ENCODE measurements at places on chromosomes 11 and 22.

DNA sequence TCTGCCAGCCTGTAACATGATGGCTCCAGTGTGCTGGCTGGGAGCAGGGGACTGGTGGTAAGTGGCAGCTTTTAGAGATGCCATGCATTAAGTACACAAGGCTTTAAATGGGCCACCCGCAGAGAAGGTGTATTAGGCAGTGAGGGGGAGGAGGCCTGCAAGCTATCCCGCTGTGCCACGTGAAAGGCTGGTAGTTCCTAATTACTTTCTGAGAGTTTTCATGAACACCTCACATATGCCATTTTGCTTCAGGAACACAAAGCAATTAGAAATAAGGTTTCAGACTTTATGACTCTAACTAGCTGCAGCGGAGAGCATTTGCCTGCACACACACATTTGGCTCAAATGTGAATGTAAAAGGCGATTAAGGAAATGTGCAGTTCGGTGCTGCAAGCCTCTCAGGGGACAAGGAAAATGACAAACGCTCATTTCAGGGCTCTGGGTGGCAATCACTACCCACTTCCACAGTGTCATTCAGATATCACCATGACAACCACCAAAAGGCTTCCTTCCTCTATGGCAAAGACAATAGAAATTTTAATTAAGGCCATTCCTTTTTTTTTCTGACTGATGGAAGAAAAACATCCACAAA is 116.6 kb downstream of the PLEKHA7 start:
- no peak for DNase-seq

- no peak for DNase-seq
Observed at GRCh38 chr11:77101043-77101537, 1.6 kb upstream of the OMP start.

DNA sequence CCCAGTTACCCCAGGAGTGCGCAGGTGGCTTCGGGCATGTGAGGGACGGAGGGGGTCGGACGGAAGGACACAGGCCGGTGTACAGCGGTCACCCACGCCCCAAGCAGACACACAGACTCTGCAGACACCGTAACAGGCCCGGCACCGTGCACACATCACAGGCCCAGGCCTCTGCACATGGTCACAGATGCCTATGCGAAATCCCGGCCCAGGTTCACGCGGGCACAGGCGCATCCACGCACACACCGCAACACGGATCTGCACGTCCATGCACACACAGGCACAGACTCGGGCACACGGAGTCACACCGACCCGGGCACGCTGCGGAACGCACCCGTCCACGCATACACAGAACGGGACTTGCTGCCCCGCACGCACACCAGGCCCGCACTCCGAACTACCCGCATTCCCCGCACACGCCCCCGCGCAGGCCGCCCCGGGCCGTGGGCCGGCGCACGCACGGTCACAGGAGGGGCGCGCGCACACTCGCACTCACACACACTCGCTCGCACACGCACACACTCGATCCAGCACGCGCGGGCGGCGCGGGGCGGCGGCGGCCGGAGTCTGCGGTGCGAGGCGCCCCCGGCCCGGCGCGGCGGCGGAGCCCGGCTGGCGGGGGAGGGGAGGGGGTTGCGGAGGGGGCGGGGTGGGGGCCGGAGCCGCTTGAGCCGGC is at the start of gene MGAT3:
MGAT3 (plus strand) TSS at position 491 of the 676 bp plus-strand sequence. CDS start 30,336 bp downstream, outside the sequence.
- DNase-seq = no peak

DNA sequence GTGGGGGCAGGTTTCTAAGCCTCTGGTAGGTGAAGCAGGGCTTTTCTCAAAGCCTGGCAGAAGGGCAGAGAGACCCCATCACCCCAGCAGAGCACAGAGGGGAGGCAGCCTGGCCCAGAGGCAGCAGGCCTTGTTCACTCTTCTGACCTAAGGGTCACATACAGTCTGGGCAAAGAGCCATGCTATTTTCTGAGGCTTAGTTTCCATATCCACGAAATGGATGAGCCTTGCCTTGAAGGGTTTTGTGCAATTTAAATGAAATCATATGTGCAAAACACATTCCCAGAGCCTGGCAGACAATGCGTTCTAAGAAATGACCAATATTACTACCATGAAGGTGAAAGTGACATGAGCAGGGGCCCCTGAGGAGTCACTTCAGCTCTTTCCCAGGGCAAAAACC is 44.5 kb downstream of the HIRA start:
- no peak for DNase-seq

DNA sequence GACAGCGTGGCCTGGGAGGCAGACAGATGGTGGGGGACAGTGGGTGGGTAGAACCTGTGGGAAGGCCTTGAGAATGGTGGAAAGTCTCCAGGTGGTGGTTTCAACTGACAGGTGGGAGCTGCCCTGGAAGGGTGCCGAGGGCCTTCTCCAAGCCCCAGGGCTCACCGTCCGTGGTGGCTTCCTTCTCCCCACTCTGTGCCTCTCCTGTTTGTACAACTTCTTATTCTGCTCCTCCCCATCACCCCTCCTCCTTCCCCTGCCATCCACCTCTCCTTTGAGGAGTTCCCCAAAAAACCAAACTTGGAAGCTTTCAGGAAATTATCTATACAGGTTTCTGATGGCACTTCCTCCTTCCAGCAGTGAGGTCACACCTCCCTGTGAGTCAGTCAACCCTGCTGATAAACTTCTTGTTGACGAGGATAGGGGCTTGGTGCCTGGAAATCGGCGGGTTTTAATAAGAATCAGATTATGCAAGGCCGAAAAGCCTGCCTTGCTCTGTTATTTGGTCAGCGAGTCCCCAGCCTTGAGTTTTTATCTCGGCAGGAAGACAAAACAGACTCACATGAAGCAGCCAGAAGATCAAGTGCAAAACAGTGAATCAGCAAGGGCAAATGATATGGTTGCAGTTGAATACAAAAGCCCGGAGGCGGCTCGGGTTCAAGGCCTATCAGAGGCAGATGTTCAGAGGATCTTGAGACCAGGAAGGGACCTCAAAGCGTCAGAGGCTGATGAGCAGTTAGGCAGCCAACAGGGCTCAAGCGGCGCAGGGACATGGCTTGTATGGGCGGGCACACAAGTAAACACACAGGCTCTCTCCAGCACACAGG is 9.5 kb upstream of the ST3GAL4 start:
- DNase-seq = no peak

GRCh38 chr22:43077121-43077877 is 11.9 kb downstream of the TTLL1 start:
- DNase-seq = no peak

- DNase-seq = no peak
Observed at GRCh38 chr11:118217575-118217974, 7.2 kb downstream of the JAML start.

- DNase-seq = no peak
Observed at GRCh38 chr11:96242191-96242847, 100.7 kb downstream of the MAML2 start.

DNA sequence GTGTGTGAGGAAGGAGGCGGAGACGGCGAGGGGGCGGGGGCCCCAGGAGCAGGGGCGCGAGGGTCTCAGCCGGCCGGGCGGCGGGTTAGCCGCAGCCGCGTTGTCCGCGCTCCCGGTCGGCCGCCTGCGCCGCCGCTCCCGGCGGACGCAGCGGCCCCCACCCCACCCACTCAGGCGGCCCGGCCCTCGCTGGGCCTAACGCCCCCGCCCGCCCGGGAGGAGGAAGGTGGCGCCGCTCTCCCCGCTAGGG is at the start of gene FCHSD2:
FCHSD2 (minus strand) TSS at position 191 of the 250 bp plus-strand sequence. CDS start 441 bp downstream, outside the sequence.
- DNase-seq = no peak

DNA sequence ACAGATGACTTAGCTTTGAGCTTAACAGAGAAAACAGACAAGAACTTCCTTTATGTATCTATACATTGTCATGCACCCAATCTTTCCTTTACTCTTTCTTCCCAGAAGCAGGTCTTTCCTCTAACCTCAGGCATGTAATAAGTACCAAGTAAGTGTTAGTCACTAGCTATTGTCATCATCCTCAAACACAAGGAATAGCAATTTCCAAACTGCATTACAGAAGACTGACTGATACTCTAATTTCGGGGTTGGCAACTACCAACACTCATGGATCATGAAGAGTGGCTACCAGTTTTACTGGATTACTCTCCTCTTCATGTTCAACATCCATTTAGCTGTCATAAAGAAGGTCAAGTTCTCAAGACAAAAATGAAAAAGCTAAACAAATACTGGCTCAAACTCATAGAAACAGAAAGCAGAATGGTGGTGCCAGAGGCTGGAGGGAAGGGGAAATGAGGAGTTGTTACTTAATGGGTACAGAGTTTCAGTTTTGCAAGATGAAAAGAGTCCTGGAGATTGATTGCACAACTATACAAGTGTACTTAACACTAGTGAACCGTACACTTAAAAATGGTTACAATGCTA is 111.6 kb downstream of the SIK3 start:
- DNase-seq = no peak

- DNase-seq = no peak
Observed at GRCh38 chr11:73308961-73309919, 1.2 kb downstream of the ARHGEF17 start.

DNA sequence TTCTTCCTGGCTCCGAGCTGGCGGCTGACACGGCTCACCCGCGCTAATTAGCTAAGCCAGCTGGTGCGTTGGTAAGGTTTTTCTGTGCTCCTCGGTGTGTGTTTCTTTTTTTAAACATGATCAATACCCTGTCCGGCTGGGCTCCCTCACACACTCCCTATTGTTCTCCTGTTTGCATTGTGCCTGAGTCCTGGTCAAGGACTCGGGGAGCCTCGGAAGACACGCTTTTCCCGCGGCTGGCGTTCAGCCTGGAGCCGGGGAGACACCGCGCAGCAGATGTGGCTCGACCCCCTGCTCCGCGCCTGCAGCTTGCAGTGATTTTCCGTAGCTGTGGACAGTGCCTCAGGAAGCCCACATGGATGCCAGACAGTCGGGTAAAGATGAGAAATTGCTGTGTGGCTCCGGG is 454.9 kb upstream of the CADM1 start:
- no peak for DNase-seq

DNA sequence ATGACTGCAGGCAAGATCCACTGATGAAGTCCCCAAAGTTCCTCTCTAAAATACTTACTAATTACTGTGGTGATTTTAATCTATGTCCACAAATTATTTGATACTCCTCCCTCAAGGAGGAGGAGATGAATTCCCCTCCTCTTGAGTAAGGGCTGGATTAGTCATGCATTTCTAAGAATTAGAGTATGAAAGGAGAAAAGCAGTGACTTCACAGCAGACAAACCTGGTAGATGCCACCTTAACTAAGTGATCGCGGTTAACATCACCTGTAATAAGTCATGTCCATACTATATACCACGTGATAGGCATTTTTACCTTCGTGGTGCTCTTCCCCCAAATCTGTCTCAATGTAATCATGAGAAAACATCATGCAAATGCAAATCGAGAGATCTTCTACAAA is 52.0 kb upstream of the TSPAN18 start:
- DNase-seq = no peak

DNA sequence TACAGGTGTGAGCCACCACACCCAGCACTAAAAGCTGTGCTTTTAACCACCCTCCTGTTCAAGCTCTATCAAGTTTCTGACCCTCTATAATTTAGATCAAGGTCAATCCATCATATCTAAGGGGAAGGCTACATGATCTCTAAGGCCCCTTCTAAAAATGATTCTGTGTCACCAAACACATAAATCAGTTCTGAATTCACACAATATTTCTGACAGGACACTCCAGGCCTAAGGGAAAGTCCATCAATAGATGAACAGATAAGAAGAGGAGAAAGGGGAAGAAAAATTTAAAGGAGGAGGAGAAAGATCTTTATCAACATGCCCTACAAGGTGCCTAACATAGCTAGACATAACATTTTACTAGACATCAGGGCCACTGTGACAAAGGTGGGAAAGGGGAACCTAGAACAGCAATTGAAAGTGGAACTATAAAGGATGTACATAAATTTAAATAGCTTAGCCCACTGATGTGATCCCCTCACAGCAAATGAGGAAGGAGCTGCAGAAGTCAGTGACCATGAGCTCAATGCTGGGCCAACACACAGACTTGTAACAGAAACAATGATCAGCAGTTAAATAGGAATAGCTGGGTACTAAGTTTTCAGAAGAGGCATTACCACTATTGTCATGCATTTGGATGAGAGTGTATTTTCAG is 4.7 kb downstream of the PRCP start:
- no peak for DNase-seq

- DNase-seq = no peak
Observed at GRCh38 chr11:118918686-118919280, 6.9 kb downstream of the BCL9L start.

DNA sequence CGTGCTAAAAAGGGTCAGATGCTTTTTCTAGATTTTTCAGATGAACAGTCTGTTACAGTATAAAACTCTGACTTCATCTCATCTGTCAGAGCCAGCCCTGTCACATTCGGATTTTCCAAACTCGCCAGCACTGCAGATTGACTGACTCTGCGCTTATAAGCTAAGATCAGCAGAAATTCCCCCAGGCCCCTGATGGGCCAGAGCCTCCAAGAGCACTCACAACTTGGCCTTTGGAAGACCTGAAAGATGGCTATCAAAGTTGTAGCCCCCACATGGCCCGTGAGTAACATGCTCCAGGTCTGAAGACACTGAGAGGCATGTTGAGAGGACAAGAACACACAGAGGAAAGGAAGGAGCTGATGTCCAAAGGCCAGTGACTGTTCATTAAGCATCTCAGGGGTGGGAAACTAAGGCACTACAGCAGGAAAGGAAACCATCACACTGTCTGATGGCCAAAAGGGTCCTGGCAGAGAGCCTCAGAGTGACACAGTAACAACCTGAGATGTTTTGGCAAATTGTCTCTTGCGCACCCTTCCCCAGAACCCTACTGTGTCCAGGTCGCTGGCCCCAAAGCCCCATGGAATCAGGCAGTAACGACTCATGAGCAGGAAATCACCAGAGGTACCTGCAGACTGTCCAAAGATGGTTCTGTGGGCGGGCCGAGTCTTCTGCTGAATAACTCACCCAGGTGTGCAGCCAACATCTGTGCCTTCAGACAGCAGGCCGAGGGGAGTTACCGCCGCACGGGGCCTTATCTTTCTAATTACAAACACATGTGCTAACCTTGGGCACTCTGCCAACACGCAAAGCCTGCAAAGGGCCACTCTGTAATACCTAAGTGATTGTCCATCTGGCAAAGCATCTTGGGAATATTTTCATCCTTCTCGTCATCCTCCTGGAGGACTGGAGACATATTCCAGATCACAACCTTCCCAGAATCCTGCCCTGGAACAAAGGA is 23.6 kb downstream of the HIRA start:
- DNase-seq = no peak

GRCh38 chr11:48101958-48102357 is 114.7 kb upstream of the OR4B1 start:
- DNase-seq = no peak

GRCh38 chr11:19992162-19992561 is 168.1 kb downstream of the DBX1 start:
- DNase-seq = no peak
